ENCODE measurements at places on chromosomes 5 and 9. TPM values are rescaled to one million over a fixed set of nuclear protein-coding genes. Genes with fewer than 3 reads are reported as not detected.

ZNF367 gene
- 2.3 TPM for total RNA-seq

GDF9 gene
- total RNA-seq = 0.51 TPM

IRGM gene
- total RNA-seq = not detected

ADAMTSL2 gene
- 11.3 TPM for total RNA-seq

FBN2 gene
- total RNA-seq = 4.3 TPM

TUSC1 gene
- total RNA-seq = 23.1 TPM

CAMK4 gene
- total RNA-seq = 0.38 TPM

CCL27 gene
- total RNA-seq = 0.33 TPM

HAPLN1 gene
- 0.14 TPM for total RNA-seq

DNA sequence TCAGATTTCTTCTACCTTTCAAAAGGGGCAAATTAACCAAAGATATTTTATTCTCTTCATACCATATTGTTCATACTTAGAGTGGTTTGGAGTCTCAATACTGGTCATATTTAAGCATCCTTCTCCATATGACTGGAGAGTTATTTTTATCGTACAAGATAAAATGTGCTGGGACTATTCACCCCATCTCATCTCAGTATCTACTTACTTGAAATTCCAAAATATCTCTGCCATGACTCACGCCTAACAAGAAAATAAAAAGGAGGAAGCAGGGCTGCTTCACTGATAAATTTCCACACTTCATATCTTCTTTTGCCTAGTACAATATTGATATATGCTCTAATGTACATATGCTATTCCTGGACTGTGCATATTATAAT lies 277.9 kb upstream of the CDH9 start:
- DNase-seq = no peak

DNA sequence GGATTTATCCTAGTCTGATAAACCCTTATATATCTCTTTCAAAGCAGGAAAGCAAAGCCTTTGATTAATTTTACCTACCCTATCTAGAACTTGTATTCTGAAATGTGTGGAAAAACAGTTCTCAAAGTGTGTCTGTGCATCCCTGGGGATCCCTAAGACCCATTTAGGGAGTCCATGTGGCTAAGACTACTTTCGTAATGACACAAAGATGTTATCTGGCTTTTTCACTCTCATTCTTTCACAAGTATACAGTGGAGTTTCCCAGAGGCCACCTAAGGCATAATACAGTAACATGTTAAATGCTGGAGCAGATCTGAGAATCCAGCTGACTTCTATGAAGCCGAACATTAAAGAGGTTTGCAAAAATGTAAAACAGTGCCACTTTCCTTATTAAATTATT lies 54.3 kb upstream of the TNFSF15 start:
- no peak for DNase-seq

DNA sequence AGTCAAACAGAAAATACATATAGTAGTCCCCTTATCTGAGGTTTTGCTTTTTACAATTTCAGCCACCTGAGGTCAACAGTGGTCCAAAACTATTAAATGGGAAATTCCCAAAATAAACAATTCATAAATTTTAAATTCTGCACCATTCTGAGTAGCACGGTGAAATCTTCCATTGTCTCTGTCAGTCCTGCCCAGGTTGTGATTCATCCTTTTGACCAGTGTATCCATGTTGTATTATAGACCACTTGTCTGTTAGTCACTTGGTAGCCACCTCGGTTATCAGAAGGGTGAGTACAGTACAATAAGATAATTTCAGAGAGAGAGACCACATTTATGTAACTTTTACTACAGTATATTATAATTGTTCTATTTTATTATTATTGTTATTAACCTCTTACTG lies 2.8 kb downstream of the CCDC152 start:
- DNase-seq = no peak

DNA sequence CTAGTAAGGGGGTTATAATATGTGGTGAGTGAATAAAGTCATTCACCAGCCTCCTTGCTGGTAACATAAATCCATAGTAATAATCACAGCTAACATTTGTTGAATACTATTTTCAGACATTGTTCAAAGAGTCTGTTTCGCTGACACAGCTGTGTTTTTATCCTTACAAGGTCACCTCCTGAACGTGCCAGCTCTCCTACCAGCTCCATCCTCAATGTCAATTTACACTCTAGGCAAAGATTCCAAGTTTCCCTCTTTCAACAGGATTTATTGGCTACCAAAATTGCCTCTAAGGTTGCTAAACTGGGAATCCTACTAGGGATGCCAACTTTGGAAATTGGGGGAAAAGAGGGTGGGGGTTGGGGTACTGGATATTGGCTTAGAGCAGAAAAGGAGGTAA lies 30.7 kb upstream of the SMC5 start:
- no peak for DNase-seq

DNA sequence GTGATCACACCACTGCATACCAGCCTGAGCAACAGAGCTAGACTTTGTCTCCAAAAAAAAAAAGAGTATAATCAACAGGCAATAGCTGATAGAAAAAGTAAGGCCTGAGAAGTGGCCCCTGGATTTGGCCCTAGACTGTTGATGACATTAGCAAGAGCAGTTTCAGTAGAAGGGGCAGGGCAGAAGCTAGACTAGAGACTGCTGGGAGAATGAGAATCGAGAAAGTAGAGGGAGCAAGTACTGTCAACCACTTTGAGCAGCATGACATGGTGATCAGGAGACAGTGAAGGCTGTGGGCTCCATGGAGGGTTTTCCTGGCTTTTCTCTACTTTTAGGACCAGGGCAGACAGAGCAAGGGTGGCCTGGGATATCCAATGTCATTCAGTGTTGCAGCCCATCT lies 34.9 kb upstream of the B4GALT1 start:
- no peak for DNase-seq

DNA sequence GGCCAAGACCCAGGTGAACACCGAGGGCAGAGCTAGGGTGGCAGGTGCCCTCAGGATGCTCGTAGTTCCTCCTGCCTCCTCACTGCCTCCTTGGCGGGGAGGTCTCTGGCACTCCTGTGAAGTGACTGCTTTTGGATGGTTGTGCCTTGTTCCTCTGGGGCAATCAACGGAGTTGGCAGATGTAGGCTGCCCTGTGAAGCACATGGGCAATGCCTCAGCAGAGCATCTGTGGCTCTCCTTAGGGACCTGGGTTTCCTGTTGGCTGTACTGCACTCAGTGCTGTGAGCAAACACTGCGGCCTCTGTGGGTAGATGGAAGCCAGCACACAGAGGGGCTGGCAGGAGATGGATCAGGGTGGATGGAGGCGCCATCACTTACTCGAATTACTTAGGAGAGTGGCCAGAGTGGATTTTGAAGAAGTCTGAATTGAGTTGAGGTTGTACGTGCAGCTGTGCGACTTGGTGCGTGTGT lies 71.4 kb upstream of the COL5A1 start:
- peak; percentile 78 for DNase-seq

DNA sequence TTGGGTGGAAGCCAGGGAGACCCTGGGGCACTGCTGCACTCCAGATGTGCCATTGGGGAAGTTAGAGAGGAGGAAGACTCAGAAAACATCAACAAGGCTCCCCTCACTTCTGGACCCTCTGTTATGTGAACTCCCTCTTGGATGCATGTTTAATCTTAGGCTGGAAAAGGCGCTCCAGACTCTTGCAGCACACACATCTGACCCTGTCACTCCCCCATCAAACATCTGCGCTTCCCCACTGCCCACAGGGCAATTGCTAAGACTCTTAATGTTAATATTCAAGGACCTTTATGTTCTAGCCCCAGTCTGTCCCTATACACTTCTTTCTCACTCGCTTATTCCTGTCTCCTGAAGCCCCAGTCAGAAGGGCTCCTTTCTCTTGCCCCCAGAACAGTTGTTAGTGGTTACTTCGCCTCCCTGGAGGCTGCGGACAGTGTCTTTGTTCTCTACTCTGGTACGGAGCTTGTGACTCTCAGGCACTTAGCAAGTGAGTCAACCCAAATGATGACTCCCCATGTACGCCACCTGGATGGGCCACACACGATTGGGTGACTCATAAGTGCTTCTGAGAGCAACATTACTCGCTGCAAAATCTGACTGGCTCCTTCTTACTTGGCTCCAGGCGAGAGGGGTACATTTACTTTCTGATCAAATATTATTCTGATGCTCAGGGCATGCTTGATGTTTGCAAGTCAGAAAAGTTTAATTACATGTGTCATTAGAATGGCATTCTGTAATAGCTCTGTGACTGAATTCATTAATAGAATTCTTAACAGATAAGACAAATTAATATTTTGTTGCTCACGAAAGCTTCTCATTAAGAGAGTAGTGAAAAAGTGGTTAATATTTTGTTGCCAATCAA lies 193.6 kb downstream of the HSPA4 start:
- no peak for DNase-seq

- DNase-seq = no peak
Measured at GRCh38 chr9:97397220-97397619, 14.7 kb upstream of the TDRD7 start.

DNA sequence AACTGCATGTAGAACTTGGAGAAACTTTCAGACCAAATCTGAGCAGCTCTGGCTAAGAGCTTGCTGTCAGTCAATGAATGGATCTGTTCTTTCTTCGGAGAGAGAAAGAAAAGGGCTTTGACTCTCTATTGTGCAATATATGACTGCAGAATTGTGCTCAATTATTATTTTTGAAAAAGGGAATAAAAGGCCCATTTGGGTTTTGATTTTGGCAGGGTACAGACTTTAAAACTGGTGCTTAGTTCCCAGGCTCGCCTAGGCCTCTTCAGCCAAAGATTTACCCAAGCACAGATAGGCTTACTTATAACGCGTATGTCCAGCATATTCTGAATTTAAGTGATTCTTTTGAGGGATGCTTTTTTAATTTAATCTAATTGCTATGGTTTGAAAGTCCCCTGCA lies 59.3 kb downstream of the RETREG1 start:
- no peak for DNase-seq

- no peak for DNase-seq
Measured at GRCh38 chr5:124457101-124457500, 289.3 kb downstream of the ZNF608 start.

- no peak for DNase-seq
Measured at GRCh38 chr9:93013856-93014582, 44.5 kb upstream of the SUSD3 start.

All from posterior vena cava (tissue), 2 donors.